ENCODE measurements at places on chromosomes 2 and 18. TPM values are rescaled to one million over a fixed set of nuclear protein-coding genes. Genes with fewer than 3 reads are reported as not detected.

GRCh38 chr2:17584689-17585088 lies 44.2 kb downstream of the VSNL1 start:
- no peak for DNase-seq

The ABCA12 gene
- not detected for total RNA-seq

The RRM2 gene
- 7.9 TPM for total RNA-seq

The SULT1C4 gene
- total RNA-seq, result 0.62 TPM

The SLC9A2 gene
- not detected for total RNA-seq

The FAP gene
- total RNA-seq, result not detected

DNA sequence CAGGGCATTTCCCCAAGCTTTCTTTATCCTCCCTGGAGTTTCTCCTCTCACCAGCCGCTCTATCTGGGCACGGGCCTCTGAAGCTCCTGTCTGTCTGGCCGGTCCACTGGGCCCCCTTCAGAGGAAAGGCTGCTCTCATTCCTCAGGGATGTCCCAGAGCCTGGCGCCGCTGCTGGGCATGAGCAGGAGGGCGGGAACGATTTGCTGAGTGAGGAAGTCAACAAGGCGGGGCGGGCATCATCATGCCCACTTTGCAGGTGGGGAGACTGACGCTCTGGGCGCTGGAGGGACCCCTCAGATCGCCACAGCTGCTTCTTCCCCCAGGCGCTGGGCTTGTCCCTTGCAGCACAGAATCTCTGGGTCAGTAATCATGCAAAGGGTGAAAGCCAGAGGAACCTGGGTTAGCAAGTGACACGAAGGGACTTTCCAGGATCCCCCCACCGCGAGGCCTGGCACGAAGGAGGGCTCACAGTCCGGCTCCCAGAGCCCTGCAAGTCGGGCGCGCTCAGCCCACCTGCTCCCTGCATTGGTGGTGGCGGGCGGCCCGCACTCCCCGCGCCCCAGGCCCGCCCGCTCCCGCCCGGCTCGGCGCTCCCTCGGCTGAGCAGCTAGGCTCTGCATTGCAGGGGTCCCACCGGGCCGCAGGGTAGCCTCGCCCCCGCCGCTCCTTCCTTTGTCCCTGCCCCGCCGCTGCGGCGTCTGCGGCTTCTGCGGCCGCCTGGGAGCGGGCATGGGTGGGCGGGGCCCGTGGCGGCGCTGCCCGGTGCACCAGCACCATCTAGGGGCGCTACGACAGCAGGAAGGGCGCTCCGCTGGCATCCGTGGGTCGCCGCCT lies 157.8 kb downstream of the CYRIA start:
- peak; percentile 2 for DNase-seq

- peak; percentile 67 for DNase-seq
Measured at GRCh38 chr2:207330912-207331311, 165.2 kb upstream of the KLF7 start.

DNA sequence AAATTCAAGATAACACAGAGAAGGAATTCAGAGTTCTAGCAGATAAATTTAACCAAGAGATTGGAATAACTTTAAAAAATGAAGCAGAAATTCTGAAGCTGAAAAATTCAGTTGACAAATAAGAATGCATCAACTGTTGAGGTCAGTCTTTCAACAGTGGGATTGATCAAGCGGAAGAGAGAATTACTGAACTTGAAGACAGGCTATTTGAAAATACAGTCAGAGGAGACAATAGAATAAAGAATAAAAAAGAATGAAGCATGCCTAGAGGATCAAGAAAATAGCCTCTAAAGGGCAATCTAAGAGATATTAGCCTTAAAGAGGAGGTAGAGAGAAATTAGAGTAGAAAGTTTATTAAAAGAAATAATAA lies 27.7 kb upstream of the ITGAV start:
- DNase-seq, result no peak

The HJURP gene
- 1.8 TPM for total RNA-seq

GRCh38 chr18:47915229-47915628 lies 15.2 kb downstream of the SMAD2 start:
- DNase-seq, result no peak

- DNase-seq, result no peak
Measured at GRCh38 chr2:49796266-49796665, 642.0 kb upstream of the FSHR start.

GRCh38 chr2:130391872-130392670 lies 36.2 kb downstream of the PTPN18 start:
- no peak for DNase-seq

DNA sequence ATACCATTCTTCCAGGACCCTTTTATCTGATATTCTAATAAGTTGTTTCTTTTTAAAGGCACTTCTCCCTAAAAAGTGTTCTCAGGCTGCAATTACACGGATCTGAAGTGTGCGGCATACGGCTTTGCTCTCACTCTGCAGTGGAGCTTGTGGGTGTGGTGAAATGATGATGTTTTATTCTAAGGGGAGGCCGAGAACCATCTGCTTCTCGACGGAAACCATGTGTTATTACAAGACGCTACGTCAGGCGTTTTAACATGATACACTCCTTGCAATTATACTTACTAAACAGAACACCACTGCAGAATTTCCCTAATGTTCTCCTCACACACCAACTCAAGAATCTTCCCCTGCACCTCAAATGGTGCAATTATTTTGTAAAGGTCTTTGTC lies 34.9 kb upstream of the CTDP1 start:
- DNase-seq, result no peak

Measured in CD4-positive, CD25-positive, alpha-beta regulatory T cell (primary cell).